ENCODE measurements at places on chromosomes 13 and 19.
A peak's percentile ranks its signal among the peaks of the same experiment; 100 is the strongest.

DNA sequence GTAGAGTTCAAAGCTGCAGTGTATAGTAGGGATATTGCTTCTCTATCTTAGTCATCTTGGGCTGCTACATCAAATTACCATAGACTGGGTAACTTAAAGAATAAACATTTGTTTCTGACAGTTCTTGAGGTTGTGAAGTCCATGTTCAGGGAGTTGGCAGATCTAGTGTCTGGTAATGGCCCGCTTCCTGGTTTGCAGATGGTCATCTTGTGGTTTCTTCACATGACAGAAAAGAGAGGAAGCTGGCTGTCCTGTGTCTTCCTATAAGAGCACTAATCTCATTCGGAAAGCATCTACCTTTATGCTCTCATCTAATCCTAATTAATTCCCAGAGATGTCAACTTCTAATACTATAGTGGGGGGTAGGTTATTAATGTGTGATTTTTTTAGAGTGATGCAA, 6.2 kb downstream of the ZNF763 start:
- no peak for DNase-seq

DNA sequence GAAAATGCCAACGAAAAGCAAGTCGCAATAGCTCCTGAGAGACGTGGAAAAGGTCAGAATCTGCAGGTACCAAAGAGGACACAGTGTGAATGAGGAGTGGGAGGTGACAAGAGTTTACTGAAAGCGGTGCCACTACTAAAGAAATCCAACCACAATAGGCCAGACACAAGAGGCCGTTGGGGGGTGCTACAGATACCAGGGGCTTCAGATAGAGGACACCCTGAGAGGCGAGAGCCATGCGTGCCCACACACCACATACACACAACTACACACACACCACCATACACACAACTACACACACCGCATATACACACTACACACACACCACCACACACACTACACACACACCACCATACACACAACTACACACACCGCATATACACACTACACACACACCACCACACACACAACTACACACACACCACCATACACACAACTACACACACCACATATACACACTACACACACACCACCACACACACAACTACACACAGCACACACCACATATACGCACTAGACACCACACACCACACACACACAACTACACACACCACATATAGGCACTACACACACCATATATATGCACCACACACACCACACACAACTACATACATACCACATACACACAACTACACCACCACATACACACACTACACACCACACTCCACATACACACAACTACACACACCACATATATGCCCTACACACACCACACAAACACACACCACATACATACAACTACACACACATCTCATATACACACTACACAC, 28.5 kb downstream of the CRYL1 start:
- no peak for DNase-seq

DNA sequence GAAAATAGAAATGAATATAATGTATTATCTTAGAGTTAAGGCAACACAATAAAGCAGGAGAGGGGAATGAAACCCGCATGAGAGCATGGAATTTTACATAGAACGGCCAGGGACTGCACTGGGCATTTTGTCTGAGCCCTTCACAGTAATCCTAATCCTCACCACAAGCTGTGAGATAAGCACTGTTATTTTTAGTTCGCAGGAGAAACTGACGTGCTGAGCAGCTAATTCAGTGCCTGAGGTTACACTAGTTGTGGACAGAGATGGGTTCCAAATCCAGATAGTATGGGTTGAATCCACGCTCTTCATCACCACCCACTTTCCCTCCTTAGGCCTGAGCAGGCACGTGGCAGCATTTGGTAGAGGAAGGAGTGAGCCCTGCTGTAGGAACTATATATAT, 24.8 kb upstream of the ZNF527 start:
- DNase-seq, result peak; percentile 33

GRCh38 chr19:2550431-2551171, 74.7 kb downstream of the GADD45B start:
- DNase-seq, result no peak

DNA sequence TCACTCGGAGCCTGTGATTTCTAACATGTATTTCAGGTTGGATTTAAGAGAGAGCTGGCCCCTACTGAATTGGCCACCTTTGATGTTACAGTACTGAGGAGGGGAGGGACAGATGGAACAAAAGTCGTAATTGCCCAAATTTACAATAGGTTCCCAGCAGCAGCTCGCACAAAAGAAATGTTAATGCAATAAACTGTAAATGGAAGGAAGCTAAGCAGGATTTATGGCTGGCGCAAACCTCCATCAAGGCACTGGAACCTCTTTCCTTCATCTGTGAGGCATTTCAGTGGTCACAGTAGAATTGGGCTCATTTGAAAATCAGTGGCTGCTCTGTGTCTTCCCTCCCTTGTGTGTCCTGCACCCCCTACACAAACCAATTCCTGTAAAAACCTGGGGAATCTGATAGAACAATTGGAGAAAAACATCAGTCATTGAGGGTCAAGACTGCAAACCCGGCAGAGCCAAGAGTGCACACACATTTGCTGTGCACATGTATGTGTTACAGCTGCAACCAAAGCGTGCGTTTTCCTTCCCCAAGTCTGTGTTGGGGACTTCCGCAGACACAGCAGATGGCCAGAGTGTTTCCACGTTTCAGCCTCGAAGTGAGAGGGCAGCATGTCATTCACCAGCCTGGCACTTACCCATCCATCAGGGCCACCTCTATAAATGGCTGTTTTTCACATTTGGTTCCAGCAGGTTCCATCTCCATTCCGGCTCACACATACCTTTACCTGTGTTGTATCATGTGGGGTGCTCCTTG, 192.8 kb downstream of the TM9SF2 start:
- no peak for DNase-seq

DNA sequence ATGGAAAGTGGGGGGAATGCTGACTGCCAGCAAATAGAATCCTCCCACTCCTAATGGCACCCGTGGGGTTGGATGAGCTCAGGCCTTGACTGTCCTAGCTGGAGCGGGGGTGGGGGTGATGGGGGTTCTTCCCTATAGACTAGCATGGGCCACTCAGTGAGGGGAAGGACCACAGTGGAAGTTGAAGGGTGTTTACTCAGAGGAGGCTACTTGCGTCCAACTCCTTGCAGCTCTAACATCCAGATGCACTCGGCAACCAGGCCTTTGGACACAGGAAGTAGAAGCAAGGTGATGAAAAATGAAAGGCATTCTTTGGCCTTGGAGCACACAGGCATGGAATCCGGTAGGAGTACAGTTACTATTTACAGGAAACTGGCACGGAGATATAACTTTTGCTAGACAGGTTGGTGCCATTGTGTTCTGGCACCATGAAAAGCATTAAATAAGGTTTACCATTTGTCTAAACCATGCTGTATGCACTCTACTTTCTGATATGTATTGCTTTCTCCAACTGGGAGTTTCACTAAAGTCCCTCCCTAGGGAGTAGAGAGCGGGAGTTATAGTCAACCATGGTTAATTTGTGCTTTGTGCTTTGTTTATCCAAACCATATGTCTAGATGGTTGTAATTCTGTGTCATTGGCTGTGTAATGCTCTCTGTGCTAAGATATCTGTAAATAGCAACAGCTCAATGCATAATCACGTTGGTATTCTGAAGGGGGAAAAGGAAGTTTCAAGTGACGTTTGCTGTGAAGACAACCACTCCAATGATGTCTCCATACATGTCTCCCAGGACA, 125.3 kb downstream of the TSHZ3 start:
- DNase-seq, result no peak

GRCh38 chr13:82330499-82330898, 1551.8 kb downstream of the SLITRK1 start:
- DNase-seq, result no peak

- DNase-seq, result peak; percentile 19
These were observed 533 bp downstream of the LRCH1 start for GRCh38 chr13:46553521-46553885.

- DNase-seq, result peak; percentile 90
These were observed 872 bp downstream of the HOMER3 start for GRCh38 chr19:18939922-18940768.

- DNase-seq, result no peak
These were observed 4.1 kb downstream of the FPR2 start for GRCh38 chr19:51765086-51765485.

DNA sequence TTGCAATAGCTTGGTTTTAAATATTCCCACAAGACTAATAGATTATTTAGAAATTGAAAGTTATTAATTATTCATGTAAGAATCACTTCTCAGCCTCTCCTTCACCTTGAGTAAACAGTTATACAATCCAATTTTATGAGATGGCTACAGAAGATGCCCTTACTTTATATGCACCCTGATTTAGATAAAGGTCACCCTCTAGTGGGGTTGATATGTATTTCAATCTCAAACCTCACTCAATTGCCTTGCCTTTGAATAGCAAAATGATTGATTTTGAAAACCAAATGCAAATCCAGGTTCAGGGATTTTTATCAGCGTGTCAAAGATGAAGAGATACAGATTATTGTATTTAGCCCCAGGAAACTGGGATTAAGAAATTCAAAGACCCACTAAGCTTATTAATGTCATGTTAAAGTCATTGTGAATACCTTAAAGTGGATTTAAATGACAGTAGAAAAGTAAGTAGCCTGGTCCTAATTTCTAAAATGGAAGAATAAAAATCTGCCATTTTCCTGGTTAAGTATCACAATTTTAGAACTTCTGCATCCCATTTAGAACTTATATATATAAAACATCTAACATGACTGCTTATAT, 305.1 kb downstream of the ITGBL1 start:
- DNase-seq, result peak; percentile 9

GRCh38 chr19:8530061-8530679, 16.2 kb upstream of the ZNF414 start:
- no peak for DNase-seq

GRCh38 chr13:112885782-112886268, 83.2 kb upstream of the MCF2L start:
- peak; percentile 95 for DNase-seq

DNA sequence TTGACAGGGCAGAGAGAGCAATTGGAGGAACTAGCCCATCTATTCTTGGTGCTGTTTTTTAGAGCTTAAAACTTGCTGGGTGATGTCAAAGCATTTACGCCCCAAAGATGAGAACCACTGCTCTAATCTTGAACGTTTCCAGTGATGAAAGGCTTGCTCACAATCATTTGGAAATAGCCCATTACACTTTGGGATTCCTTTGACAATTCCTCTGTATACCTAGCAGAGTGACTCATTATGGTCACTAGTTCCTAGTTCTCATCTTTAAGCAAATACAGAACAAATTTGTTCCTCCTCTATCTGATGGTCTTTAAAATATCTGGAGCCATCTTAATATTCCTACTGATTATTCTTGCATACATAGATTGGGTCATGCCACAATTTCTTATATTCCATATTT, 112.3 kb downstream of the GPC6 start:
- no peak for DNase-seq

DNA sequence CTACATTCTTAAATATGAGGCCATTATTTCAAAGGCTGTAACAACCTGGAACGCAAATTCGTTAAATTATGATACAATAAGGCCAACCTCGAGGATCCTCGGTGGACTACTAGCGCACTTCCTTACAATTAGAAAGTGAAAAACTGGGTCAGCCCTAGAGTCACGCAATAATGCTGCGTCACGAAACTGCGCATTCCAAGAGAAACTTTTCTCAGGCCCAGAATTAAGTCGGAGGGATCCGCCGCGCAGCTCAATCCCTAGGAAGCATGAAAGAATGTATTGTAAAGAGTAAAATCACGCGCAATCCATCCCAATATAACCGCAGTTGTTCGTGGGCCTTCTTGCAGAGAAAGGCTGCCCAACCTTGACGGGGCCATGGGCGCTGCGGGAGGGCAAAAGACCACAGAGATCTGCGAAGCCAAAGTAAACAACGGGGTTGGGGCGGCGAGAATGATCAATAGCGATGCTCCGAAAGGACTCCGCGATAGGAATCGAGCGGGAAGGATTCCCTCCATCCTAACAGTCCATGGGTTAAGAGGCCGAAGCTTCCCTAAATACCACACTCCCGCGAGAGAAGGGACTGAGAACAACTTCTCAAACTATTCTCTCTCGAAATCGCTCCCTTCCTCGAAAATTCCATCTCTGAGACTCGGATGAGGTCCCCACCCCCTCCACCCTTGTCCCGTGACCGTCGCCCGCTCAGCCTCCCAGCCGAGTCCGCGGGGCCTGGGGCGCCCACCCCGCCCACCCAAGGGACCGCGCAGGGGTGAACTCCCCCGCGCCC, 564 bp downstream of the SPART start:
- DNase-seq, result peak; percentile 81

GRCh38 chr13:79483086-79483706, 2.2 kb downstream of the NDFIP2 start:
- DNase-seq, result no peak
